ENCODE measurements at places on chromosomes 6 and 20.

- no peak for DNase-seq
These were observed 30.1 kb downstream of the RIMS4 start for GRCh38 chr20:44780226-44780625.

- DNase-seq, result peak; percentile 40
These were observed 20.6 kb downstream of the PPP1R16B start for GRCh38 chr20:38825901-38826625.

- DNase-seq, result no peak
These were observed 42.6 kb downstream of the OSTM1 start for GRCh38 chr6:108031968-108032367.

DNA sequence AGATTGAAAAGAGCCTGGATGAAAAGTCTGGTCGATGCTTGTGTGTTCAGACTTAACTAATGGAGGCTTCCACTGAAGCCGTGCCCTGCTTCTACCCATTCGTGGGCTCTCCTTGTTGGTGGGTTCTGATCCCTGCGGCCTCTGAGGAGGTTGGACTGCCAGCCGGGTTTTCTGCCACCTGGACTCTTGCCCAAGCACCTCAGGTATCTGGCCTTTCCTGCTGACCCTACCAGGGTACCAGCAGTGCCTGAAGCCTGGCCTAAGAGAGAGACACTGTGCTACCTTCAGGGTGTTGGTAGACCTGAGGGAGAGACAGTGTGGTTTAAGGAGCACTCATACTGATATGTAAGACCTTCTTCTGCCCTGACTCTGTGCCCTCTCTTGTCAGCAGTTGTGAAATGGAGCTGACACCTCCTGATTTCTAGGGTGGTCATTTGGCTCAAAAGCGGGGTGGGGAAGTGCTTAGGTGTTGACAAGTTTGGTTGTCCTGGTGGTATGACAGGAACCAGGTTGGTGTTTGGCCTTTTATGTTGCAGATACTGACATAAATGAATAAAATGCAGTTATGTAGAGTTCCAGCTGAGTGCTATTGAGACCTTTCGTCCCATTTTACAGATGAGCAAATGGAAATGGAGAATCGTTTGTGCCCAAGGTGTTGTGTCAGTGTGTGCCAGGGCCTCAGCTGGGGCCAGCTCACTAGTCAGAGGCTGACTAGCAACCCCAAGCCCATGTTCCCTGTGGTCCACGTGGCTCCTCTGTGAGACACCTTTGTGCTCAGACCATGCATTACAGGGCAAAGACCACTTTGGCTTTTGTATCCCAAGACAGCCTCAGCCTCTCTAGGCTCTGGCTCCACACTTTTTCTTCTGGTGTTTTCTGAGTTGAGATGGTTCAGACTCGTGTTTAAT, 3.1 kb downstream of the PLCG1 start:
- no peak for DNase-seq

GRCh38 chr20:57655809-57656155, 35.6 kb upstream of the ZBP1 start:
- DNase-seq, result no peak

DNA sequence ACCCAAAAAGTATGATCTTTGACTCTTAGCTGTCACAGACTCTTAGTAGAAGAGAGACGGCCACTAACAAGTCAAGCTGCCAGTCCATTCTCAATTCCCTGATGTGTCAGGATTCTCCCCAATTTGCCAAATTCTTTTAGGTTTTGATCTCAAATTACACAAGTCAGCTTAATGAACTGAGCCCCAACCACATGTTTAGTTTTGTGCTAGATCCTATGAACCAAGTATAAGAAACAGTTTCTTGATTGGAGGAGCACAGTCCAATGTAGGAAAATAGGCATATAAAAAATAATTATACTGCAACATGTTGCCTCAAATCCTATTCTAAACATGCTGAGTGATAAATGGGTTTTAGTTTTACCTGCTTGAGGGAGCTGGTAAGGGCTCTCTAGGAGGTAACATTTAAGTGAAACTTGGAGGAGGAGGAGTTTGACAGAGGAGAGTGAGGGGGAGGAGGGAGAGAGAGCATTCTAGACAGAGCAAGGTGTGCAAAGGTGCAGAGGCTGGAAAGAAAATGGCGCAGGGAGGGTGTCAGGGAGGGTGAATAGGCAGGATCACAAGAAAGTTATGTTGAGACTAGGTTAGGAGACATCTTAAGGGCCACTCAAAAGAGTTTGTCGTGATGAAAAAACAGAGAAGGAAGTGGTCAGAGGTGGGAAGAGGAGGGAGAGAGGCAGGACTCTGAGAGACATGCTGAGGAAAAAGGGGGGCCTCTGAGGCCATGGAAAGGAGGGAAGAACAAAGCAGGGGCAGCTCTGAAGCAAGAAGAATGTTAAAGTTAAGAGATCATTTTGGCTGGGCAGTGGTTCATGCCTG, 22.8 kb upstream of the FAM83C start:
- no peak for DNase-seq

- DNase-seq, result no peak
These were observed 18.7 kb downstream of the ZNF451 start for GRCh38 chr6:57108691-57109090.

- no peak for DNase-seq
These were observed 208.9 kb downstream of the KIF16B start for GRCh38 chr20:16364320-16364687.

- DNase-seq, result no peak
These were observed 48.2 kb downstream of the RFX6 start for GRCh38 chr6:116925088-116925794.

- no peak for DNase-seq
These were observed 15.3 kb upstream of the COL12A1 start for GRCh38 chr6:75221116-75221515.

DNA sequence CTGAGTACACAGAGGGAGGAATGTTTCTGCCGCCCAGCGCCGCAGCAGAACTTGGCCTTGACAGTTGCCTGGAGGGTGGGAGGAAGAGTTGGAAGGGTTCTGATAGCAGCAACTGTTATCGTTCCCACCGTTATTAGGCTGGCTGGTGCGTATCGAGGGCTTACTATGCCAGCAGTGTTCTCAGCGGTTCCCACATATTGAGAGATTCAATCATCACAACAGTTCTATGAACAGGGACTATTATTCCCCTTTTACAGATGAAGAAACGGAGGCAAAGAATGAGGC, 380.1 kb upstream of the SULF2 start:
- DNase-seq, result no peak

DNA sequence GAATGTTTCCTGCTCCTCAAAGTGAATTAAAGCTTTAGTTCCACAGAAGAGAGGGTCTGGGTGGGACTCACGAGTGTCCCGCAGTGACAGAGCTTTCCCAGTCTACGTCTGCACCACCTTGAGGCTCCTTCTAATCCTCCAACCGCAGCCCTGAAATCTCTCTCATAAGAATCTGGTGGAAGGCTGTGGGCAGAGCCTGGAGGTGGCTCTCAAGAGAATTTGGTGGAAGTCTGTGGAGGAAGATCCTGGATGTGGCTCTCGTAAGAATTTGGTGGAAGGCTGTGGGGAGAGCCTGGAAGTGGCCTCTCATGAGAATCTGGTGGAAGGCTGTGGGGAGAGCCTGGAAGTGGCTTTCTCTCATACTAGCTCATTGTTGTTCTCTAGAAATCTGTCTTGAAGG, 13.8 kb upstream of the DUSP22 start:
- DNase-seq, result no peak
